ENCODE measurements at places on chromosomes 12 and 14. TPM values are rescaled to one million over a fixed set of nuclear protein-coding genes. Genes with fewer than 3 reads are reported as not detected.

DNA sequence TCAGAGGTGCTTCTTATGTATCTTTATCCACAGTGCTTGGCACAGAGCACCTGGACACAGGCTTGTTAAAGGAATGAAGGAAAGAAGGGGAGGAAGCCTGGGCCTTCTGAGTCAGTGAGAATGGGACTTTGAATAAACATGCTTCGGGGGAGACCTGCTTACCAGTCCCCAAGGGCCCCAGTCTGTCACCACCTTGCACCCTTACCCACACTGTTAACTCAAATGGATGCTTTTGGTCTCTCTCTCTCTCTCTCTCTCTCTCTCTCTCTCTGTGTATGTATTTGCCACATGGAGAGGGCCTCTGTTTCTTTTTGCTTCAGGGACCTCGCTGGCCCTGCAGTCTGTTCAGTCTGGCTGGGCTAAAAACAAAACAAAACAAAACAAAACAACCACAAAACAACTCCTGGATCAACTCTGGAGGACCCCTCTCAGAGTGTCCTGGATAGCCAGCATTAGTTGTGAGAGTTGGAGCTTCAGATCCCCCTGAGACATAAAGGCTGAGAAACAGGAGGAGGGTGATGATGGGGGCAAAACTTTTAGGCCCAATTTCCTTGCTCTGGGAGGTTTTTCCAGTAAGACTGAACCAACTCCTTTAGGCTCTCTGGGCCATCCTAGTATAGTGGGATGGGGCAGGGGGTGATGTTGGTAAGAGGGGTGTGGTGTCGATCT is 1.9 kb downstream of the KIF5A start:
- no peak for ATAC-seq

DNA sequence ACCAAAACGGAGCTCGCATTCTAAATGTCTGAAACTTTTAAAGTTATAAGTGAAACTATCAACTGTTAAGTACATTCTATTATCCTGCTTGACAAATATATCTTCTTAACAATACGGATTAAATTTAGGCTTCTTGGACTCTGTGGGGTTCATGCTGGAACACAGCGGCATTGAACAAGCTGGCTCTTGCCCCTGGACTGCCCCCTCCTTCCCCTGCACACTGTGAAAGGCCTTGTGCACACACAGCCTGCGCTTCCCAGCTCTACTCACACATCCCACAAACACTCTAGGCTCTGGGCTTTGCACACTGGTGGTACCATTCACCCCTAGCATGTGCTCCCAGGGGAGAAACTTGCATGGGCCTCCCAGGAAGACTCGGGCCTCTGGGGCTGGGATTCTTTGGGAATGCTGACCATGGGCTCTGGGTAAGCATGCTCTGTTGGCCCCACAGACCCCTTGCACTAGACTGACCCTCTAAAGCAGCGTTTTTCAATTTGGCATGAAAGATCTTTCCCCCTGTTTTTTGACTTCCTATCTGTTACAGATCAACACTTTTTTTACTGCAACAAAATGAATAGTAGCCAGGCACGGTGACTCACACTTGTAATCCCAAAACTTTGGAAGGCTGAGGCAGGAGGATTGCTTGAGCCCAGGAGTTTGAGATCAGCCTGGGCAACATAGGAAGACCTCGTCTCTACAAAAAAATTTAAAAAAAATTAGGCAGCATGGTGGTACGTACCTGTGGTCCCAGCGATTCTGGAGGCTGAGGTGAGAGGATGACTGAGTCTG is 96.2 kb upstream of the CPM start:
- ATAC-seq, result no peak

DNA sequence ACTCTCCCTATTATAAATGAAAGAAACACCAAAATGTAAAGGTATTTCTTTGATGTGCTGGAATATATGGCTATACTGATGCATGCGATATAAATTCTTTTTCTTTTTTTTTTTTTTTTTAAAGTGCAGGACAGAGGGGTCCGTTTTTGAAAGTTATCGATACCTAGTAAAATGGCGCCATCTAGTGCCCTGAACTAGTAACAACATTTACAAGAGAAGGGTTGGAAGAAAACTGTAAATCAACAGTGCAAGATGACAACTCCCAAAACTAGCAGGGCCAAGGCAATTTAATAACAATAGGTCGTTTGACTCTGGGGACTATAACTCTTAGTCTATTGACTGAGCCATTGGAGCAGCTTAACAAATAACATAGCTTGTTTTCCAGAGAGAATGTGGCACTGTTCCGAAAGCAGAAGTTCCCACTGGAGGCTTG is 137.7 kb downstream of the SPTSSA start:
- ATAC-seq, result peak; percentile 35

Gene STON2
- total RNA-seq, result 31.1 TPM

Gene AMN
- total RNA-seq, result 0.32 TPM

Gene WNT1
- total RNA-seq, result not detected

Measured in motor neuron (in vitro differentiated cells).